ENCODE measurements at places on chromosomes 12 and 14.

DNA sequence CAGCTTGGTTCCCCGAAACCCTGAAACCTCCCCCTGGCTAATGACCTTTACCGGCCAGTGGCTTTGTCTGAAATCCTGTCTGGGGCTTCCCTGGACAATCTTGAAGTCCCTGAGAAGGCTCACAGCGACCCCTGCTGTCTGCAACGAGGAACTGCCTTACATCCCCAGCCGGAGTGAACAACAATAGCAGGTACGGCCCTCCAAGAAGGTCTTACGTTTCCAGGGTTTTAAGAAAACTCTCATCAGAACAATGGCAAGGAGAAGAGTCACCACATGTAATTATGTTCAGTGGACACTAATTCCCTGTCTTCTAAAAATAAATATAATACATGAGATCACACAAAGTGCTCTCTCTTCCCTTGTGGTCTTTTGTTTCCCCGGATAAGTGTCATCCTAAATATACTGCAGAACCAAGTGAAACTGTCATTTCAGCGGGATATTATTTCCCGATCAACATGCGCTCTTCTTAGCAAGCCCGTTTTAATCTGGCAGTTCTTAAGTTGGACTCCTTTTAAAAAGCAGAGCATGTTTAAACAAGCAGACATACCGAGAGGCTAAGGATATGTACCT is 53.3 kb downstream of the RBM19 start:
- peak; percentile 53 for DNase-seq

DNA sequence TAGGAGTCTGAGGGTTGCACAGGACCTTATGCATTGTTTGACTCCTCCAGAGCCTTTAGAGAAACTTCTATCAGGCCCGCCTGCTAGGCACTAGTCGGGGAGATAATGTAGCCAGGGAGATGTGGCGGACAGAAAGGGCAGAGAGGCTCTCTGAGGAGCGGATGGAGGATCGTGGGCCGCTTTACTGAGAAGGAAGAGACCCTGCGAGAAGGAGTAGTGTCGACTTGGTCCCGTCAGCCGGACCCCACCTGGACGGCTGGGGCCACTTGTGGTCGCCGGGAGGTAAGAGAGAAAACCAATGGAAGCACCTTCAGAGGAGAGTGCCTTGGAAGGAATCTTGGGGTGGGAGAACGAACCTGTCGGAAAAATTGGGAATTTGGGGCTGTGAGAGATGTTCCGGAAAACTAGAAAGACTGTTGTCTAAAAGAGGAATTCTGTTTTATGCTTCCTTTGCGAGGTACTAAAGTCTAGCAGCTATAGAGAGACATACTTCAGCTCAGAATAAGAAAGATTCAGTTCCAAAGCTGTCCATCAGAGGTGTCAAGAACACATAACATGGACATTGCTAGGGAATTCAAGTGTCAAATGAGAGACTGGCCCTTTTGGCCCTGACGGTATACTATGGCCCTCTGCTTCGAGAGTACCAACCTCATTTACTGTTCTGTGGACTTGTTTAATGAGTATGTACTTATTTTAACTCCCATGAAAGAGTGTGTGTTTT is 660 bp upstream of the MCRS1 start:
- DNase-seq, result no peak

- DNase-seq, result peak; percentile 78
These were observed 15.9 kb upstream of the HHIPL1 start for GRCh38 chr14:99628887-99629618.

GRCh38 chr12:32102234-32102633 is 4.4 kb upstream of the BICD1 start:
- DNase-seq, result no peak

DNA sequence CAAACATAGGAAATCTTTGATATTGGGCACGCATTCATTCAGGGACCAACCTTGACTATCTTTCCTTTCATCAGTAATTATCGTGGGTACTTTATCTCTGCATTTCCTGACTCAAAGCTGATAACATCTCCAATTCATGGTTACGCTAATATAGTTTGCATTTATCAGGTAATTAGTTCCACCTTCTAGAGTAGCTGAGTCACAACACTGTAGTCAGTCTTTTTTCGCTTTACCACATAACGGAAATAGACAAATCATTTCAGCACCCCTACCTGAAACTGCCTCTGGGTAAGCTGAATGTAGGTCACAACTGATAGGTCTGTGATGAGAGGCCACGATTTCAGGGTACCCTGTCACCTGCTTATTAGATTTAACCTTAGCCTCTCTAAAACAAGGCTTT is 36.7 kb upstream of the IL22 start:
- DNase-seq, result peak; percentile 23

DNA sequence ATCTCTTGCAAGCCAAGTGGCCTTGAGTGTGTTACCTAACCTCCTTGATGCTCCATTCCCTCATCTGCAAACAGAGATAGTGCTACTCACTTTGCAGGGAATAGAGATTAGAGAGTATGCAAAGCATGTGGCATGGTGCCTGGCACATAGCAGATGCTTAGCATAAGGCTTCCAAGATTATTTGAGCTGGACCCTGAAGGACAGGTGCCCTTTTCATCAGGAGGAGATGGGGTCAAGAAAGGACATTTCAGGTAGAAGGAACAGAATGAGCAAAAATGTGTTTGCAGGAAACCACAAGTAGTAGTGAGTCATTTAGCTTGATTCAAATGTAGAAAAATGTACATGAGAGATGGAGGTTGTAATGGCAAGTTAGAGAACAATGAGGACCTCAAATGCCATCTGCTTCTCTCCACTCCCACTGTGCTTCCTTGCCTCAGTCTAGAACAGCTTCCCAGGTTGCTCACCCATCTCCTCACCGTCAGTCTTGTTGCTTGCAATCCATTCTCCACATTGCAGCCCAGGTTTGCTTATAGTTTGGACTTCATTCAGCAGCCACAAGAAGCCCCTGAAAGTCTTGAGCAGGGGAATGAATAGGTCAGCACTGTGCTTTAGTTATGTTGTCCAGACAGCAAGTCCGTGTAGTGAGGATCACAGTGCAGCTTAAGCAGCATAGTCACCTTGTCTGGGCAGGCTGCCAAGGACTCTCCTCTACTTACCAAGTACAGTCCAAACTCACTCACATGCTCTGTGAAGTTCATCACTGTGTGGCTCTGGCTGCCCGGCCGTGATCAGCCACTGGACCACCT is 536.3 kb upstream of the CCDC196 start:
- peak; percentile 13 for DNase-seq

DNA sequence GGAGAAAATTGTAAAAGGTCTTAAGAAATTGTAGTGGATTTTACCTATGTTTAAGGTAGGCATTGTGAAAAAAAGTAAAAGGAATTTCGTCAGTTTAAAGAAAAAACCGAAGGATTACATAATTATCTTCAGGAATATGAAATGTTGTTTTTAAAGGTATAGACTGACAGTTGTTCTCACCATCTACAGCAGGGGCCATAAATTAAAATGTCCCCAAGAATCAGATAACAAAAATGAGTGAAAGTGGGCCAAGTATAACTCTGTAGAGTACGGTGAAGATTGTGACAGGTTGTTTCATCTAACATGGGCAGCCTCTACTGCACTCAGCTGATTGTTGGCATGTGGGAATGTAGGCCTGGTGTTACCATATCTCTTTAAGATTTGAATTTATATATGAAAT is 38.3 kb downstream of the YLPM1 start:
- no peak for DNase-seq

- DNase-seq, result no peak
These were observed 85.9 kb downstream of the FBXW8 start for GRCh38 chr12:116996621-116997020.

- DNase-seq, result no peak
These were observed 12.5 kb downstream of the PACS2 start for GRCh38 chr14:105326891-105327694.

- DNase-seq, result no peak
These were observed 235.5 kb downstream of the ADAMTS20 start for GRCh38 chr12:43316520-43316919.

- no peak for DNase-seq
These were observed 94.3 kb downstream of the FUT8 start for GRCh38 chr14:65506801-65507200.

- no peak for DNase-seq
These were observed 109.7 kb downstream of the ADGRD1 start for GRCh38 chr12:131063413-131063812.

- no peak for DNase-seq
These were observed 589.3 kb downstream of the BCL11B start for GRCh38 chr14:98682726-98683125.

DNA sequence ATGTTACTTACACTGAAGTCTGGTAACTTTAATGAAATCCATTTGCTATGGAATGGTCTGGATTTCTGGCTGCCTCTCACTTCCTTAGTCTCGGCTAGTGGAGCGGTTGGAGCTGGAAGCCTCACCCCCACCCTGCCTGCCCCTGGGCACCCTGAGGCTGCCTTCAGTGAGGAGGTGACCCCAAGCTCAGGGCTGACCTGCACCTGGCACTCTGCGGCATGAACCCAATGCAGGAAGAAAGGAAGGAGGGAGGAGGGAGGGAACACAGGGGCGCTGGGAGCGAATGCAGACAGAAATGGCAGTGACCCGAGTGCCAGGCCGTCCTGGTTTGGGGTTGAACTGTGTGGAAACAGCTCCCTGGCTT is 353.1 kb downstream of the TMEM121 start:
- no peak for DNase-seq

DNA sequence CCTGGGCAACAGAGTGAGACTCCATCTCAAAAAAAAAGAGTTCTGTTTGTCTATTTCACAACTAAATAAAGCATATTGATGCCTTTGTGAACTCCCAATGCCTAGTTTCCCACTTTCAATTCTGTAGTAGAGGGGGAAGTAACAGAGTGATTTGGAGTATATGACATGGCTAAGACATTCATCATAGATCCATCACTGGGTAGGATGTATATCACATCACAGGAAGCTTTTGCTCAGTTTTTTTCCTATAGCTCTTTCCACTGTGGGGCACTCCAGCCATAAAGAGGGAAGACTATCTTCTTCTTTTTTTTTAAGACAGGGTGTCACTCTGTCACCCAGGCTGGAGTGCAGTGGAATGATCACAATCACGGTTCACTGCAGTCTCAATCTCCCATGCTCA is 154.0 kb upstream of the BCL2L14 start:
- no peak for DNase-seq

- no peak for DNase-seq
These were observed 60.9 kb upstream of the TMTC1 start for GRCh38 chr12:29844667-29845066.

DNA sequence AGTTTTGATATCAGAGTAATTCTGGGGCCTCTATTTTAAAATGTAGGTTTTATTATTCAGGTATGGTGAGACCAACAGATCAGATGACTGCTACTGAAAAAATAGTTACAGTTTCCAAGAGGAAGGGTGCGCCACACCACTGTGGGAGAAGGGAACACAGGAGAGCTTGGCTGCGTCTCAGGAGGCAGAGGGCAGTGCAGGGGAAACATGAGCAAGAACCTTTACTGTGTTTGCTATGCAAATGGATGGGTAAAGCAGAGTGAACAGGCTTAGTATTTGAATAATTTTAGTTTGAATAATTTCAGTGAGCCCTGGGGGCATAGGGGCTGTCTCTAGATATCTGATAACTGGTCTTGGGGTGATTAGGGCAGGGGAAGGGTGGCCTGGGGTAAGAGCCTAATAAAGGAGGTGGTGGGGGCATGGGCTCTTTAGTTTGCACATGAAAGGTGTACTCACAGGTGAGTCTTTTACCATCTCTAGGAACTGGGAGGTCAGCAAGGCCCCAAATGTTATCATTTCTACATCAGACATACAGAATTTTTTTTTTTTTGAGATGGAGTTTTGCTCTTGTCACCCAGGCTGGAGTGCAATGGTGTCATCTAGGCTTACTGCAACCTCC is 196.8 kb upstream of the NEDD1 start:
- no peak for DNase-seq

DNA sequence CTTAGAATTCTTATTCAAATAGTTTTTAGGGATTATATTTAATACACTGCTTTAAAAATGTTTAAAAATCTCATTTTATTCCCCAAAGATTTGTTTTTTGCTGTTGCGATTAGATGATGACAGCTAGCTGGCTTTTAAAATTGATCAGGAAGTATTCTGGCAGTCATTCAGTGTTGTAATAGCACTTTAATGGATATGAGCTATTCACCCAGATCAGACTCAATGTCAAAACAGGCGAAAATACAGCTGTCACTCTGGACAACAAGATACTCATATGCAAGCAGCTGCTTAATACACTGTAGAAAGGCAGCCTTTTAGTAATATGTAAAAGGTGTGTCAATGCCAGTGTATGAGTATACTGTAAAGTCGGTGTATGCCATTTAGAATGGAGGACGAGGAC is 91.7 kb downstream of the NPAS3 start:
- no peak for DNase-seq

DNA sequence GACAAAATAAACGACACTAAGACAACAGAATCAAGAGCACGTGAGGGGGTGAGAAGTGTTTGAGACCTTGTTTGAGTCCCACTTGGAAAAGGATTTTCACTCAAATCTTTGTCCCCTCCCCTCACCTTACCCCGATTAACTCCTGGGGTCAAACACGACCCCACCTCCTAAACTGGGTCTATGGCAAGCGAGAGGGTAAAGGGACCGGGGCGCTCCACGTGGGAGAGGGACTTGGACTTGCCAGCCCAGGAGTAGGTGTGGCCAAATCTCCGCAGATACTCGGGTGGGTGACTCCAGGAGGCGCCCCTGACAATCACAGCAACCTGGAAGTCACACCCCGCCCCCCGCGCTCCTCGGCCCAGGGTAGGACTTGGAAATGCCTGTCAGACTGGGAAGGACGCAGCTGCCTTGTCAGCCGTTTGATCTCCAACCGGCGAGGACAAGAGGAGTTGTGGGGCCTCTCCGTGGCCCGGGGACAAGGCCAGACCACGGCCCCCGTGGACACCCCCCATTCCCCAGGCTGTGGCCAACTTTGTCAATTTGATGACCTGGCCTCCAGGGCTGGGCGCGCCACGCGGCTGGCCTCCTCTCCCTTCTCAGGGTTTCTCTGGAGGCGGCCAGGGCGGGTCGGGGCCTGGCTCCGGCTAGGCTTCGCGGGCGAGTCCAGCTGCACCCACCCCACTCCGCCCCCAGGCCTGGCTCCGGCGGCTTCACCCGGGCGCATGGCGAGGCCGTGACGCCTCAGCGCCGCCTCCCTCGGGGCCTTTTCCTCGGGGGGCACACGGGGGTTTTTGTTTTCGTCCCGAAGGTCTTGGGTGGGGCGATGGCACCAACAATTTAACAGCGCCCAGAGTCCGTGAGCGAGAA is 1.1 kb upstream of the BCL11B start:
- no peak for DNase-seq

GRCh38 chr14:71231521-71232393 is 324.5 kb downstream of the PCNX1 start:
- DNase-seq, result peak; percentile 23

DNA sequence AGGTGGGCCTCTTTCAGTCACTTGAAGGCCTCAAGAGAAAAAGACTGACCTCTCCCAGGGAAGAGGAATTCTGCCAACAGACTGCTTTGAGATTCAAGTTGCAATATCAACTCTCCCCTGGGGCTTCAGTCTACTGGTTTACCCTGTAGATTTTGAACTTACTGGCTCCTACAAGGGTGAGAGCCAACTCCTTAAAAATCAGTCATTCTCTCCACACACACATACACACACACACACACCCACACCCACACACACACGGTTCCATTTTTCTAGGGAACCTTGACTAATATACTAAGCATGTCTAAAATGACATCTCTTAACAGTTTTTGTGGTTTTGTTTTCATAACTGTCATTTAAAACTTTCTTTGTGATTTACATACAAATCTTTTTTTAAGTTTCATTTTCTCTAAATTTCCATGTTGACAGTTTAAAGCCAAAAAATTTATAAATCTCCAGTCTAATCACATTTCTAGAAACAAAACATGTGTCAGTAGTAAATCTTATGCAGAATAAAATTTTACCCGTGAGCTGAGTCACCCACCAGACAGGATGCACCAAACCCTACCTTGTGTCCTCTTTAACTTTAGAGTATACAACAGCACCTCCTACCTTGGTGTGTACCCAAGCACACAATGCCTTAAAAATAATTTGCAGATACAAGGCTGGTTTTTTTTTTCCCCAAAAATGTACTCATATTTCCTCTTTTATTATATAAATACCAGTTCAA is 394.6 kb downstream of the AEBP2 start:
- DNase-seq, result no peak

Measured in GM12892 (cell line).